ENCODE measurements at places on chromosomes 7 and 10. TPM values are rescaled to one million over a fixed set of nuclear protein-coding genes. Genes with fewer than 3 reads are reported as not detected.

Gene SPDYE8
- not detected for total RNA-seq

Gene VAX1
- total RNA-seq, result not detected

Gene PAPSS2
- total RNA-seq, result 4.4 TPM

Gene IGFBP3
- total RNA-seq, result 19.4 TPM

Gene NME8
- not detected for total RNA-seq

Gene FZD1
- total RNA-seq, result 14.8 TPM

Gene UPK3B
- 2.1 TPM for total RNA-seq

Gene TMEM229A
- 2.4 TPM for total RNA-seq

Gene NCF1
- 0.18 TPM for total RNA-seq

Gene ZNF736
- 46.2 TPM for total RNA-seq

Gene APBB1IP
- 1.6 TPM for total RNA-seq

Gene ECHDC3
- total RNA-seq, result 1.3 TPM

Gene SDK1
- 33.1 TPM for total RNA-seq

Gene TDRD1
- 0.45 TPM for total RNA-seq

Gene AKR1C8
- total RNA-seq, result 0.45 TPM

Gene ZNF467
- total RNA-seq, result 3.2 TPM

Gene CHAT
- total RNA-seq, result 7.4 TPM

Gene SH2D4B
- total RNA-seq, result 0.36 TPM

Gene ADCK2
- 15.0 TPM for total RNA-seq

Gene NAT16
- total RNA-seq, result 2.1 TPM

Gene ZNF25
- 38.3 TPM for total RNA-seq

Gene DNAH11
- 6.9 TPM for total RNA-seq

Gene CRYGN
- not detected for total RNA-seq

Gene DLG5
- total RNA-seq, result 51.5 TPM

Gene PSD
- 38.8 TPM for total RNA-seq

Gene MPP7
- total RNA-seq, result 5.6 TPM

Gene GIMAP1
- total RNA-seq, result 0.82 TPM

Gene MSMB
- total RNA-seq, result not detected

Gene ABLIM1
- 112 TPM for total RNA-seq

Gene FXYD4
- not detected for total RNA-seq

Gene C7orf33
- total RNA-seq, result 0.64 TPM

Gene VPS37D
- total RNA-seq, result 14.7 TPM

Gene FAM131B
- total RNA-seq, result 42.6 TPM

Gene CALML5
- total RNA-seq, result not detected

Gene TLX1
- not detected for total RNA-seq

Gene AKR1C3
- 1.6 TPM for total RNA-seq

Gene ARL3
- total RNA-seq, result 17.1 TPM

Gene IMPDH1
- total RNA-seq, result 38.3 TPM

Gene VSTM4
- total RNA-seq, result 10.4 TPM

Gene MSANTD7
- total RNA-seq, result 22.0 TPM

Gene LGI1
- total RNA-seq, result 9.6 TPM

Gene CLCN1
- total RNA-seq, result not detected

Gene ERVW-1
- not detected for total RNA-seq

Gene MRC1
- total RNA-seq, result 5.5 TPM

Gene CCDC3
- total RNA-seq, result 10.8 TPM

Gene CAMK1D
- 10.8 TPM for total RNA-seq

Gene HTRA1
- total RNA-seq, result 18.8 TPM

Gene FOXP2
- 228 TPM for total RNA-seq

Gene MCU
- 38.5 TPM for total RNA-seq

Gene SKIDA1
- total RNA-seq, result 8.8 TPM

Gene DEPP1
- total RNA-seq, result 9.9 TPM

Gene C10orf105
- 1.00 TPM for total RNA-seq

All from cerebellum (tissue), 4 donors.